Bronchial smooth muscle cell (primary cell): ENCODE measurements at places on chromosomes 6 and 20. TPM values are rescaled to one million over a fixed set of nuclear protein-coding genes. Genes with fewer than 3 reads are reported as not detected.

Gene HEY2
- total RNA-seq, result not detected in 2 replicates

Gene ENPP4
- under 0.01 and 0.16 TPM in 2 replicates for total RNA-seq

Gene MARCKS
- total RNA-seq, result 26.4 and 71.2 TPM in 2 replicates

Gene SOX18
- total RNA-seq, result under 0.01 TPM in 1 of 2 replicates, not detected in the other

Gene KHDC3L
- not detected in 2 replicates for total RNA-seq

Gene CFAP61
- total RNA-seq, result not detected in 2 replicates

Gene CHRNA4
- total RNA-seq, result not detected in 2 replicates

Gene PDRG1
- 3.9 TPM in 2 replicates for total RNA-seq

Gene CDH26
- total RNA-seq, result 0.16 and 0.34 TPM in 2 replicates

Gene COL19A1
- total RNA-seq, result 0.09 and 0.16 TPM in 2 replicates

Gene PTK6
- total RNA-seq, result 0.09 and 0.16 TPM in 2 replicates

Gene BPIFB2
- total RNA-seq, result not detected in 2 replicates

Gene SASH1
- 55.9 and 65.3 TPM in 2 replicates for total RNA-seq

Gene RNF144B
- total RNA-seq, result 0.79 and 1.0 TPM in 2 replicates

Gene NPEPL1
- total RNA-seq, result 24.6 and 28.6 TPM in 2 replicates

Gene C6orf132
- 0.63 TPM in 1 of 2 replicates, not detected in the other for total RNA-seq

Gene ANKRD6
- total RNA-seq, result 0.47 and 0.60 TPM in 2 replicates

Gene NKX2-2
- total RNA-seq, result under 0.01 TPM in 1 of 2 replicates, not detected in the other
